Osteoblast (primary cell): ENCODE measurements at places on chromosomes 4 and X. TPM values are rescaled to one million over a fixed set of nuclear protein-coding genes. Genes with fewer than 3 reads are reported as not detected.

GRCh38 chr4:122921971-122922876 lies at the start of gene NUDT6:
TSS of gene NUDT6 (minus strand) at chr4:122922597. CDS start at chr4:122922572, 25 bp downstream.
- peak; percentile 66 for DNase-seq

- no peak for DNase-seq
These were observed 7.1 kb downstream of the PF4V1 start for GRCh38 chr4:73860181-73860580.

GRCh38 chrX:136271300-136271699 lies 20.1 kb upstream of the MAP7D3 start:
- DNase-seq: no peak

DNA sequence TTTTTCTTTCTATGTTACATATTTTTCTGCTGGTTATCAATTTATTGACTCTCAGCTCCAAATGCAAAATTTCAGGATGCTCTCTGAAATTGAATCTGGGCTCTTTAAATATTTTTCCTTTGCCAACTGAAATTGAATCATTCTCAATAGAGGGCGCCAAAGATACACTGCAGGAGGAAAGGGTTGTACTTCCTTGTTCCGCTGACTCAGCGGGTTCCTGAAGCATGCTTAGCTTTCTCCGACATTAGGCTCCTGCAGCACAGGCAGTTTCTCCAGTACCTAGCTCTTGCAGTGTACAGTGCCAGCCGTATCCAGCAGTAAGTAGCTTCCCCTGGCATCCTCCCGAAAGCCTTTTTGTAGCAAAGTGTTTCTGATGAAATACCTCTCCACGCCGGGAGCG lies 28.8 kb upstream of the CFAP47 start:
- DNase-seq: peak; percentile 14

DNA sequence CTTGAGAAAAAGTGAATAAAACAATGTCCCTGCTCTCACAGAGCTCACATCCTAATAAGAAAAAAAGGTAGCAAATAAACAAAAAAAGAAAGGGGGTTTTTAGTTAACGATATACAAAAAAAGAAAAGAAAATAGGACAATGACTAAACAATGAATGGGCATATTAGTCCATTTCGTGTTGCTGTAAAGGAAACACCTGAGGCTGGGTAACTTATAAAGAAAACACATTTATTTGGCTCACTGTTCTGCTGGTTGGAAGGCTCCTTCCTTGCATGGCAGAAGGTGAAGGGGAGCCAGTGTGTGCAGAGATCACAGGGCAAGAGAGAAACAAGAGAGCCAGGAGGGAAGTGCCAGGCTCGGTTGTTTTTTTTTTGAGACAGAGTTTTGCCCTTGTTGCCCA lies 4.7 kb upstream of the KLF3 start:
- no peak for DNase-seq

GRCh38 chrX:7654316-7654715 lies 188.7 kb upstream of the VCX start:
- DNase-seq: no peak

DNA sequence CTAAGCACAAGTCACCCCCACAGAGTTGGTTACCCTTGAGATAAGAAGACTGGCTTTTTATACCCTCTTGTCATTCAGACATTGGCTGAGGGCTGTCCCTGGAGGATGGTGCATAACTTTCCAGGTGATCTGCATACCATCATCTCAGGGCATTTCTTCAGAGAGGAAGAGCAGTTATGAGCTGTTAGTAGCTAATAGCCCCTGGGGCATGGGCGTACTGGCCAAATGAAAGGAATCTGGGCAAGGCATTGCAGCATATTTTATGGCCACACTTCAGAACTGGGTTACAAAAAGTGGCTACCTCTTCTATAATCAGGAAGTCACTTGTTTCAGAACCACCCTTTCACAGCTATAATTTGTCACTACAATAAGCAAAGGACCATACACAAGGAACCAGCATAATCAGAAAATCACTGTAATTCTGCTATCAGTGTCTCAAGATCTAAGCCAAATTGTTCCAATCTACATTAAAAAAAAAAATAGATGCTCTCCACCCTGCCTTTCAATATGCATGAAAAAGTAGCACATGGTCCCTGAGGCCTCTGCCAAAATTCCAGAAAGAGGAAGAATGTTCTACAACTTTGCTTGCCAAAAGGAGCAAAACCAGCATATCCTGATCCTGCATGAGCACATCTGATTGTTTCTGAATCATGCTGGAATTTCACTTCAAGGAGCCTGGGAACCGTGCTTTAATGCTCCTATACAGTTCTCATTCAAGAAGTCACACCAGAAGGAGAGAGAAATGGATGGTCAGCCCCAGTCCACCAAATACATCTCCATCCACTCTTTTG lies 92.0 kb downstream of the TMEM144 start:
- peak; percentile 60 for DNase-seq

DNA sequence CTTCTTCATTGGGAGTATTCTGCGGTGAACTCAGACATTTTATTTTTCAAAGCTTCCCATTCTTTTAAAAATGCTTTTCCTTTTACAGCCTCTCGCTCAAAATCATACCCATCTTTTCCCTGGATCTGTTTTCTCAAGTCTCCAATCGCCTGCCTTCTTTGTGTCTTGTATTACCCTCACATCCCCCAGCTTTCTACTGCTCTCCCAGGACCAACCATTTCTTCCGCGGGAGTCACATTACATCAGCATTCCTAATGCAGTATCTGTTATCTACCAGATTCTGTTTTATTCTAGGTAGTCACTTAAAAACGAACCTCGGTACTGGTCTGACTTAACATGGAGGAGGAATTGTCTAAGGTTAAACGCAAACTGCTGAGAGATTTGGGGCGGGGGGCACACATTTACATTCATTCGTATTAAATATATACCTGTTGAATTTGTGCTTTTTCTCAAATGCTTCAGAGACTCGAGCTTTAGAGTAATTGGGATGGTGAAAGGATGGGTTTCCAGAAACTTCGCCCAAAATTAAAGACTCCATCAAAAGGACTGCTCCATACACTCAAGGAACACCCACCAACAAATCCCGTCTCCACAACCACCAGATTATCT lies 493 bp upstream of the UCHL1 start:
- DNase-seq: no peak

The TTC29 gene
- total RNA-seq: under 0.01 TPM in 1 of 2 replicates, not detected in the other

The GABRB1 gene
- total RNA-seq: not detected in 2 replicates

DNA sequence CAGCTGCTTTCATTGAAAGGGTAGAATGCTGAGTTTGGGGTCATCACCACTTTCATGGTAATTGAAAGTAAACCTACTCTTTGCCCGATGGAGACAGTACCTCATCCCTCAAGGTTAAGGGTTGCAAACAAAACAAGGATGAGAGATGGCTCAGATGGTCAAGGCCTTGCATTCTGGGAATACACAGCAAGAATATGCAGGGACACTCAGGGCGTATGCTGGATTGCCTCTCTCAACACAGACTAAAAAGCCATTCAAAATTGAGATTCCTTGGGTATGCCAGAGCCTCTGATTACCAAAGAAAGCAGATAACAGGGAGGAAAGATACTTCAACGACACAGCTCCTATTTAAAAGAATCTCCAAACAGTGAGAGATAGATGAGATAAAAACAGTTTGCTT lies 310.4 kb downstream of the ARAP2 start:
- no peak for DNase-seq

- no peak for DNase-seq
These were observed 11.2 kb downstream of the GPRIN3 start for GRCh38 chr4:89296399-89296798.

The ART3 gene
- under 0.01 TPM in 1 of 2 replicates, not detected in the other for total RNA-seq

The SLC7A11 gene
- total RNA-seq: 46.3 and 55.7 TPM in 2 replicates

The BEX1 gene
- total RNA-seq: 4.4 and 4.7 TPM in 2 replicates

GRCh38 chrX:28099166-28099565 lies 117.9 kb upstream of the DCAF8L1 start:
- DNase-seq: no peak

DNA sequence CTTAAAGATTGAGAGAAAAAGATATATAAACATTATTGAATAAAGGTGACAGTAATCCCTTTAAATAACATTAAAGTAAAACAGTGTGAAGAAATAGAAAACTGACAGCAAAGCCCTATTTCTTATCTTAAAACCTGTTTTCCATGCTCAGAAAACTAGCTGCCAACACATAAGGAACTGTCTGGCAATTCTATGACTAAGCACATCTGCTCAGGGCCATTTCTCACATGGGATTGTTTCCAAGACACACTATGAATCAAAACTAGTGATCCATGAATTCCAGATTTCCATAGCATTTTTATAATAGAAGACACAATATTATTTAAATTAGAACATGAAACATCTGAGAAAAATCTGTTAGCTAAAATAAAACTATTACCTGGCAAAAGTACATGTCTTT lies 113.4 kb downstream of the SCLT1 start:
- peak; percentile 88 for DNase-seq

The TBC1D9 gene
- 19.4 and 19.5 TPM in 2 replicates for total RNA-seq

DNA sequence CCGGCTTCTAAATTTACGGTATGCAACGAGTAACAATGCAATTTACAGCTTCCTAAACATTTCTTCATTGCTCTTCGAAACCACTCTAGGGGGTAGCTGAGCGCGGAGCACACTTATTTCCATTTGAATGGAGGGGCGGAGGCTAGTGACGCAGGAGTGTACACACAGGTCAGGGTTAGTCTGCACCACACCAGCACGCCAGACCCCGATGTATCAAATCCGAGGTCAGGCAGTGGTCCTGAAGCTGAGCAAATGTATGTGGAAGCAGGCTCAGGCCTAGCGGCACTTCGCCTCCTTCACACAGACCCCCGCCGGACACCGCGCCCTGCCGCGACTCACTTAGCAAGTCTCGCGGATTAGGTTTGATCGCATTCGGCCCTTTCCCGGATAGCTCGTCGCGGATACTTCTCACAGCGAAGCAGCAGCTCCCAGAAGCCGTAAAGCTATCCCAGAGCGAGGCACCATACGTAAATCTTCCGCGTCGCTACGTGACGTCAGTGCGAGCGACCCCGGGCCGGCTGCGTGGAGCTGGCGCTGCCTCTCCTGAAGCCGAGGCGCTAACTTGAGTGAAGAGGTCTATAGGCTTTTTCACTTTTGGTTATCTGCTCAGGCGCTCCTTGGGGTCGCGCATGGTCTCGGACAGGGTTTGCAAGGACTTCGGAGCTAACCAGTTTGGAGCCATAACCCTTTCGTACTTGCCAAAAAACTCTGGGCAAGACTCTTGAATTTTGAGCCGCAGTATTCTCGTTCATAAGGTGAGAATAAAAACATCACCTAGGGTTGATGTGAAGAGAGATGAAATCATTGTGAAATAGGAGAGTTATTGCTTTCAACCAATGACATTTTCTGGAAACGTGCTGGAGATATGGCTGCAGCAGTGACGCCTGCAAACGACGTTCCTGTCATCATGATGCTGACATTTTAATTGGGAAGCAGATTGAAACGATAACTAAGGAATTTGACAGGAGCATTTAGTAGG lies at the start of gene AASDH:
Gene AASDH (minus strand): TSS at position 469 of the 979 bp plus-strand sequence. CDS start 3,192 bp downstream, outside the sequence.
- DNase-seq: peak; percentile 95
